ENCODE measurements at places on chromosomes 2 and 18.

DNA sequence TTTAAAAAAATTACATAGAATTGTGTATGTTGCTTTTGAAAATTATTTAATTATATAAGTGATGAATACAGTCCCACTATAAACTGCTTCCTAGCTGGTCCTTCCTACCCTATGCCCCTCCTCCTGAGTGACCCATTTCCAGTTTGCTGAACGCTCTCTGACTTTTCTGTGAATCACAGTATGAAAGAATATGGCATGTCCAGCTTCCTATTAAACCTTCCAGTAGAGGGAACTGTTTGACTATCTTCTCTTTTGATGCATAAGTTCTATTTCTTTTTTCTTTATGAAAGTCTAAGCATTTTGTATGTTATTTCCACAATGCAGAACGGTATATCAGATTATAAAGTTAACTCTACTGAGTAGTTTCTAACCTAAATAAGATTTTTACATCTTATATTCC lies 41.3 kb downstream of the PSMG2 start:
- no peak for DNase-seq

- no peak for DNase-seq
Observed at GRCh38 chr2:236219411-236219810, 44.8 kb downstream of the ASB18 start.

GRCh38 chr18:6203791-6204190 lies 210.9 kb downstream of the L3MBTL4 start:
- DNase-seq = no peak

- DNase-seq = no peak
Observed at GRCh38 chr2:147051248-147051647, 793.6 kb upstream of the ACVR2A start.

GRCh38 chr2:43074592-43075053 lies 151.8 kb downstream of the ZFP36L2 start:
- DNase-seq = no peak

- peak; percentile 45 for DNase-seq
Observed at GRCh38 chr2:97712693-97713295, 582 bp upstream of the ZAP70 start.

GRCh38 chr2:119821266-119821665 lies 61.5 kb downstream of the PTPN4 start:
- no peak for DNase-seq

DNA sequence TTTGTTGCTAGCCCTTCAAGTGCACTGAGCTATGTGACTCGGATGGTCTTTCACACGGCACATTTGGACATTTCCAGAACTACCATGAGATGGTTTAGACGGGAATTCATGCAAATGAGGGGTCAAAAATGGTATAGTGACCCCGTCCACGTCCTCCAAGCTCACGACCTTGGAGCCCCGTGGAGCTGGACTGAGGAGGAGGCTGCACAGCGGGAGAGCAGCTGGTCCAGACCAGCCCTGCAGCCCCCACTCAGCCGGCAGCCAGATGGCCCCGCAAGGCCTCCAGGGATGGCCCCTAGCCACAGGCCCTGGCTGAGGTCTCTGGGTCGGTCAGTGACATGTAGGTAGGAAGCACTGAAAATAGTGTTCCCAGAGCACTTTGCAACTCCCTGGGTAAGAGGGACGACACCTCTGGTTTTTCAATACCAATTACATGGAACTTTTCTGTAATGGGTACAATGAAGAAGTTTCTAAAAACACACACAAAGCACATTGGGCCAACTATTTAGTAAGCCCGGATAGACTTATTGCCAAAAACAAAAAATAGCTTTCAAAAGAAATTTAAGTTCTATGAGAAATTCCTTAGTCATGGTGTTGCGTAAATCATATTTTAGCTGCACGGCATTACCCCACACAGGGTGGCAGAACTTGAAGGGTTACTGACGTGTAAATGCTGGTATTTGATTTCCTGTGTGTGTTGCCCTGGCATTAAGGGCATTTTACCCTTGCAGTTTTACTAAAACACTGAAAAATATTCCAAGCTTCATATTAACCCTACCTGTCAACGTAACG lies 88.8 kb downstream of the EPAS1 start:
- no peak for DNase-seq

DNA sequence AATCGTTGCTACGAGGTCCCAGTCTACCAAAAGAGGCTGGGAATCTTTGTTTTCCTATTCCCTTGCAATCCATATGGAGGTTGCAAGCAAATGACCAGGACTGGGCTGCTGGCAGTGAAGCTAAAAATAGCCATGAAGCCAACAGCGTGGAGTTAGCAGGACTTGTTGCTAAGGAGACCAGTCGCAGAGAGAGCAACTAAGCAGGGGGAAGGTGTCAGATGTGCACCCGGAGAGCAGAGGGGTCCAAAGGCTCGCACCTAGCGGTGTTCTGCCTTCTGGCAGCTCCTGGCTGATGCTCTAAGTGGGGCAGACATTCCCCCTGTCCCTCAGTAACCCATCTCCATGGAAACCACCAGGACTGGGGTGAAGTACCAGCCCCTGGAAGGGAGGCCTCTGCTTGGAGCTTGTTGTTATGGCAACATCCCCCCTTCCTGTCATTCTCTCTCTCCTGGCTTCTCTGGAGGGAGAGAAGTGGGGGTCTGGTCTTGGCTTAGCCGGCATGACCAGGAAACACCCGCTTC lies 84.6 kb downstream of the DNMT3A start:
- no peak for DNase-seq

DNA sequence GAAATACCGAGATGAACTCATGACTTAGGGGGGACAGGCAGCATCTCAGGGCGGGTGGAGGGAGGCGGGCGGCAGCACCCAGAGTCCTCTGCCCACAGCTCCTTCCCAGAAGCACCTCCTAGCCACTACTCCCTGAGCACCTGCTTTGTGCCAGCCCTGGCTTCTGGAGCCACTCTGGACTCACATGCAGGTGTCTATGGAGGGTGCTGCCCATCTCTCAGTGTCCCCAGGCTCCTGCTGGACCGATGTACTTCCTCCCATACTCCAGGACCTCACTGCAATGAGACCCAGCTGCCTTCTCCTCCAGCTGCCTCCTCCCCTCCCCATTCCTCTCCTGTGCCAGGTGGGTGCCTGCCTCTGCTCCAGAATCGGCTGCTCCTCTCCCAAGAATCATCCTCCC lies 22.1 kb upstream of the OTOS start:
- no peak for DNase-seq

GRCh38 chr2:84527137-84528129 lies 11.1 kb downstream of the DNAH6 start:
- DNase-seq = no peak

DNA sequence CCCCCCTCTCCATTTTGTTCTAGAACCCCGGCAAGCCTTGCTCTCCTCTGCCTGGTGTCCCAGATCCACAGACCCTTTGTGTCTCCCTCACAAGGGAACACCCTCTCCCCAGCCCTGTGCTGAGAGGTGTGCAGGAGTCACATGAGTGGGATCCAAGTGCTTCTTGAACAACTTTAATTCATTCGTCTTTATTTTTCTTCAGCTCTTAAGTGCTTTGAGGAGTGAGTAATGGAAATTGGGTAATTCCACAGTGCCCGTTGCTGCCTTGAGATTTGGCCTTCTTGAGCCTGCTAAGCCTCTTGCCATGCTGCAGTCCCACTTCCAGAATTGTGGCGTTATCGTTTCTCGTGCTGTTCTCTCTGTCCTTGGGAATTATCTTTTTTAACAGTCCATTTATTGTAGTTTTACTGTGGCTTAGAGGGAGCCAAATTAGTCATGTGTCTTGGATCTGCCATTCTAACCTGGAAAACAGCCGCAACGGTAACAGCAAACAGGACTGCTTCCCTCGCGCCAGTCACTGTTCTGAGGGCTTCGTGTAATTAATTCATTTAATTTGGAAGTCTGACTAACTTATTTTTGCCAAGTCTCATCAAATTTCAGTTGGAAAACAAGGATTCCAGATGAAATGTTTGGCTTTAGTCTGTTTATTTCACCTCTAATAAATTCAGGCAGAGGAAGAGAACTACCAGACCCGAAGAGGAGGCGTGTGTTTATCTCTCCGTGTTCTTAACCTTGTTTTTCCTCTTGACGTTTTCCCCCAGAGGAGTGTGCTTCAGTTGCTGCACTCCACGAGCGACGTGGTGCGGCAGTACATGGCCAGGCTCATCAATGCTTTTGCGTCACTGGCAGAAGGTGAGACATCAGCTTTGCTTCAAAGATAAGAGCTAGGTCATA lies 72.0 kb downstream of the ARMC9 start:
- DNase-seq = no peak

DNA sequence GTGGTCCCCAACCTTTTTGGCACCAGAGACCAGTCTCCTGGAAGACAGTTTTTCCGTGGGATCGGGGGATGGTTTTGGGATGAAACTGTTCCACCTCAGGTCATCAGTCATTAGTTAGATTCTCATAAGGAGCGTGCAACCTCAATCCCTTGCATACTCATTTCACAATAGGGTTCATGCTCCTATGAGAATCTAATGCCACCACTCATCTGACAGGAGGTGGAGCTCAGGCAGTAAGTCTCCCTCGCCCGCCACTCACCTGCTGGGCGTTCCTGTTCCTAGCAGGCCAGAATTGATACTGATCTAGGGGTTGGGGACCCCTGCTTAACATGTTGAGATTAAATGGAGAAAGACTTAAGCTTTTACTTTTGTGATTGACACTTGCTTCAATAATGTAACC lies 9.9 kb downstream of the NABP1 start:
- no peak for DNase-seq

GRCh38 chr2:231321556-231322334 lies 73.8 kb upstream of the B3GNT7 start:
- DNase-seq = no peak

DNA sequence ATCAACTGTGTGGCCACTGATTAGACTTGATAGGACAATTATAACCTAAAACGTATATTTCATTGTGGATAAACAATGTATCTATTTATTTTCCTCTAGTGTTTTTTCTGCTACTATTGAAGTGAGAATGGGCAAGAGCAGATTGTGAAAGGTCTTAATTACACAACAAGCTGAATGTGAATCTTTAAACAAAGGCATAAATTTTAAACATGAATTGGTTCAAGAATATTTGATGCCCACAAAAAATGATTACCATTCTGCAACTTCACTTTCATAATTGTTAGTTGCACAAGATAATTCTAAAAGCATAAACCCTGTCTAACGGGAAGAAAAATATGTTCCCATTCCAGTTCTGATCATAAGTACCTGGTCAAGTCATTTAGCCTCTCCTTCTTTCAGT lies 285.6 kb downstream of the GULP1 start:
- DNase-seq = no peak

DNA sequence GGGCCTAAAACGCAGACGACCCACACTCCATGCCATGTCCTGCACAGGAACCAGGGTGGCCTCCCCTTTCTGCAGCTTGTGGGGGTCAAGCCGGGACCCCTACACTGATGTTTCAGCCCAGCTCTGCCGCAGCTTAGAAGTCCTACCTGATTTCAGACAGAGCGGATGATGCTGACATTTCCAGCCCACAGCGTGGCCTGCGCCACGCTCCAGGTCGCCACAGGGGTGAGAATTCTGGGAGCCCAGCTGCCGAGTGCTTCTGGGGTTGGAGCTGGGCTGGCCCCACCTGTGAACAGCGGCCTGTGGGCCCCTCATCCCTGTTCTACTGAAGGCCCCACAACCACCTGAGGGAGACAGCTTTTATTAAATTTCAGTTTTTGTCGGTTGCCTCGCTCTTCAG lies 77.2 kb downstream of the NFATC1 start:
- no peak for DNase-seq

- DNase-seq = no peak
Observed at GRCh38 chr2:175293776-175294175, 112.3 kb upstream of the ATP5MC3 start.

DNA sequence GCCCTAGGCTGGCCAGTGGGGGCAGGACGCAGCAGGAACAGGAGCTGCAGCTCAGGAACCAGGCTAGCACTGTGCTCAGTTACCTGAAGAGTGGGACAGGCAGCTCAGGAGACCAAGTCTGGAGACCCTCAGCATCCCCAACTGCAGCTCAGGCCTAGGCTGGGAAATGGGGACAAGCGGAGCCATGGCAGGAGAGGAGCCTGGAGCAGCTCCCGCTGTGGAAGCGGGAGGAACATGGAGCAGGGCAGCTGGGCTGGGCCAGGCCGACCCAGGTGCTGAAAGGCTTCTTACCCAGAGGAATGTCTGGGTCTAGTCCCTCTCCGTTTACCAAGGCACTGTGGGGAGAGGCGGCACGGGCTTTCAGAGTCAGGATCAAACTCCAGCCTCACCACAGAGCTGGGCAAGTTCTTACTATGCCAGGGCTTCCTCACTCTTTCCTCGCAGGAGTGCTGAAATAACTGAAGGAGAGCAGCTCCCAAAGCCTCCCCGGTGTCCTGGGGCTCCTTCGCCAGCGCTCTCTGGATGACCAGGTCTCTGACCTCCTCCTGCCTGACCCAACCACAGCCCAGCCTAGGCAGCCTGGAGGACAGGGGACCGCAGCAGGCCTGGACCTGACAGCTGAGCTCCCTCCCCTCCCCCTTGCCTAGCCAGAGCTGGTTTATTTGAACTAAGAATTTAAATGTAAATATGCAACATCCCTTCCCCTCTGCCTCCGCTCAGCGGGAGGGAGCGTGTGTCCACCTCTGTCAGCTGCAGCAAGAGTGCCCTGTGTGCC lies 247.8 kb upstream of the SIX2 start:
- no peak for DNase-seq

GRCh38 chr2:235692076-235692475 lies 198.2 kb downstream of the AGAP1 start:
- DNase-seq = no peak

GRCh38 chr2:220946552-220946951 lies 625.6 kb downstream of the EPHA4 start:
- DNase-seq = no peak

DNA sequence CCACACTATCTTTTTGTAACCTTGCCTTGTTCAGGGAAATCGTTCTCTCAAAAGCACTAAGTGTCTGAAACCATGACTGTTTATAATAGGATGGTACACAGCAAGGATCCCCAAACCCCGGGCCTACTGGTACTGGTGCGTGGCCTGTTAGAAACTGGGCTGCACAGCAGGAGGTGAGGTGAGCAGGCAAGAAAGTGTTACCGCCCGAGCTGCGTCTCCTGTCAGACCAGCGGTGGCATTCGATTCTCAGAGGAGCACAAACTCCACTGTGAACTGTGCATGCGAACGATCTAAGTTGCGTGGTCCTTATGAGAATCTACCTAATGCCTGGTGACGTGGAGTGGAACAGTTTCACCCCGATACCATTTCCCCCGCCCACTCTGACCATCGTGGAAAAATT lies 81.8 kb upstream of the KCNJ3 start:
- DNase-seq = no peak

DNA sequence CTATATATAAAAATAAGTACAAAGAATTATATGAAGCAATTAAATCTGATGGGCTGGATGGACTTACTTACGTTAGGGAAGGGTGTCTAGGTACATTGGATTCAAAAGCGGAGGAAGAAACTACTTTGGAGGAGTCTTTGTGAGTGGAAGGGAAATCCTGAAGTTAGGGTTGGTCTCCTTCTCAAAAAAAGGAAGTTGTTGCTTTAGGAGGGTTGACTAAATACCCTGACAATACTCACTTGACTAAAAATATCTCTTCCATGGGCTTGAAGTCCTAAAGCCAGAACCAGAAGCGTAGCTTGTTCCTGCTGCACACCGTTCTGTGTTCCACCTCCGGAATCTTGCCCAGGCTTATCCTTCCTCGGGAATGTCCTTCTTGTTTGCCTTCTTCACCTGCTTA lies 143.3 kb upstream of the ZEB2 start:
- no peak for DNase-seq

Measured in stimulated activated CD8-positive, alpha-beta memory T cell treated with anti-CD3 and anti-CD28 coated beads, Interleukin-12 subunit alpha, Interleukin-12 subunit beta, amount 100 ng/mL, for 4 hours (primary cell).